ENCODE measurements at places on chromosomes 11 and 22.

GRCh38 chr11:116690611-116691010, 82.2 kb downstream of the BUD13 start:
- DNase-seq = no peak

DNA sequence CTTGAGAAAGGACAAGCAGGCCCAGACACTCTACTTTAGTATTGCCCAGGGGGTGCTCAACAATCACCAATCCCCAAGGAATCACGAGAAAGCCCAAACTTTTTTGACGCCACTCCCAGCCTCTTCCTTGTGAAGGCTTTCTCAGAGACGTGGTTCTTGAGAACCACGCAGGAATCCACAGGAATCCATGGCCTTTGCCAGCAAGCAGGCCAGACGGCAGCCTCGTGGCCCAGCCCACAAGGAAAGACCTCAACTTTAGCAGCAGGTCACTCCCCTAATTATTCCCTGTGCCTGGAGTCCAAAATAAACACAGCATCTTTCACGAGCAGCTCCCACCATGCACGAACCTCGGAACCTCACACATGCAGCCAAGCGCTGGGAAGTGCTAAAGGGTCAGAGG, 104.2 kb downstream of the WT1 start:
- no peak for DNase-seq

DNA sequence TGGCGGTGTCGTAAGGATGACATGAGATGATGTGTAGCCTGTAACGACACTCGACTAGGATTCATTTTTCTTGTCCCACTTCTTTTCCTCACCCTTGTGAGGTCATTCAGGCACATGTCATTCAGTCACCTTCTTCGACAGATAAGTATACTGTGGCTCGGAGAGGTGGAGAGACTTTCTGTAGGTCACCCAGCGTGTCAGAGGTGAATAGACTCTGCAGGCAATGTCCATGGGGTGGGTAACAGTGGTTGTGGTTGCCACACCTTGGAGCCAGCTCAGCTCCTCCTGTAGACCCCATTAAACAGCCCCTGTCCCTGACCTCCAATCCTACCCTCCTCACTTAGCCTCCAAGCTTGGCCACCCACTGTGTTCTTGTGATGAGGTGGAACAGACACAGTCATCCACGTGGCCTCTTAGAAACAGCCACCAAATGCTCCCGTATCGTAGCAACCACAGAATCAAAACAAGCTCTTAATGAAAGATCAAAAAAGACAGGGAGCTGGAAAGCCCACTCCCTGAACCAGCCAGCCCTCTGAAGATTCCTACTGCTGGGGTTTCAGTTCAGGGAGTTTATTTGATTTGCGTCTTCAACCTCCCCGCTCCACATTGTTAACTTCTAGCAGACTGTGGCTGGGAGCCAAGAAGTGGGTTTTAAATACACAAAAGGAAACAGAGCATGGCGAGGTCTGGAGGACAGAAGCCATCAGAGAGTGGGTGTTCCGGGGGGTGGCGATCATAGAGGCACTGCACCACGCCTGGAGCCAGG, 89.0 kb upstream of the GRK3 start:
- no peak for DNase-seq

- no peak for DNase-seq
These were observed 51.3 kb upstream of the FLI1 start for GRCh38 chr11:128642571-128642970.

- no peak for DNase-seq
These were observed 834.6 kb downstream of the TBC1D22A start for GRCh38 chr22:47597041-47597440.

GRCh38 chr11:117677729-117678310, 119.2 kb downstream of the DSCAML1 start:
- no peak for DNase-seq

DNA sequence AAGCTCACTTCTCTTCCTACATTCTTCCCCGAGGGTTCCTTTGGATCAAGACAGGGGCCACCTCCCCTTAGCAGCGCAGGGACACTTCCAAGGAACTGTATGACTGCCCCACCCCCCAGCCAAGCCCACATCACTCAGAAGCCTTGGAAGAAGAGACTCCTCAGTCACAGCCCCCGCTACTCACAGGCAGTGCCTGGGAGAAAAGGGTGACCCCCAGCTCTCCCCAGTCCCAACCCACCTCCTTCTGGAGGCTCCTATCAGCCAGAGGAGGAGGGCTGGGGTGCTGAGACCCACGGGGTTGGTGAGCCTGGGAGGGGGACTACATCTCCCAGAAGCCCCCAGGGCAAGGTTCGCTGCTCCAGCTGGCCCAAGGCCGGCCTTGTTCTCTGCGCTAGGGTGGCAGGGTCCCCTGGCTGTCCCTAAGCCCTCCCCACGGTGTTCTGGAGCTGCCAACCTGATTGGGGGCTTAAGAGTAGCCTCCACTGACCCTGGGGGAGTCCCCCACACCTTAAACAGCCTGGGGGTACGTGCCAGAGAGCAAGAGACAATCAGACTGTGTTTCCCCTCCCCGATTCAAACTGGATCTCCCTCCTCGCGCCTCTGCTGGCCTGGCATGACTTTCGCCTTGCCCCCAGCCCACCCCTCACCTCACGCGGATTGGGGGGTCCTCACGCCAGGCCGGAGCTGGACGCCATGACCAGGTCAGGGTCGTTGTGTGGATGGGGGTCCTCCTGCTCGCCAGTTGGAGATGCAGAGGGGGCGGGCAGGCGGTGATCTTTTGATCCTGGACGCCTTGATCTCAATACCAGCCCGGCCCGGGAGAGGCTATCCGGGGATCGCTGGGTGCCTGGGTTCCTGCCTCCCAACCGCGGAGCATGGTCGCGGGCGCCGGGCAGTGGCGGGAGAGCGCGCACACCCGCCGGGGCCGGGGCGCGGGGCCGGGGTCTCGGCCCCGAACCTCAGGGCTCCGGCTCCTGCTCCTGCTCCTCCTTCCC, 838 bp downstream of the BCL9L start:
- DNase-seq = no peak

- DNase-seq = no peak
These were observed 624 bp upstream of the B4GALNT4 start for GRCh38 chr11:368414-369335.

GRCh38 chr11:115893461-115894099, 389.4 kb upstream of the CADM1 start:
- DNase-seq = no peak

GRCh38 chr22:35330258-35330861, 30.7 kb downstream of the TOM1 start:
- DNase-seq = no peak

- DNase-seq = no peak
These were observed 47.1 kb downstream of the INSC start for GRCh38 chr11:15161790-15162189.

- no peak for DNase-seq
These were observed 38.7 kb downstream of the BARX2 start for GRCh38 chr11:129414144-129414872.

- no peak for DNase-seq
These were observed 46.0 kb downstream of the CNTN5 start for GRCh38 chr11:99066618-99067317.

GRCh38 chr11:25733777-25734176, 598.2 kb upstream of the ANO3 start:
- DNase-seq = no peak

- no peak for DNase-seq
These were observed 90.7 kb downstream of the FAM76B start for GRCh38 chr11:95698676-95699557.

- no peak for DNase-seq
These were observed 414.1 kb upstream of the DDI1 start for GRCh38 chr11:103622296-103622695.

GRCh38 chr11:73204711-73205121, 13.4 kb upstream of the P2RY2 start:
- DNase-seq = no peak

GRCh38 chr22:50507421-50507990, at the start of gene LMF2:
LMF2 (minus strand) TSS chr22:50507702; CDS start chr22:50507675, 27 bp downstream.
- peak; percentile 100 for DNase-seq

DNA sequence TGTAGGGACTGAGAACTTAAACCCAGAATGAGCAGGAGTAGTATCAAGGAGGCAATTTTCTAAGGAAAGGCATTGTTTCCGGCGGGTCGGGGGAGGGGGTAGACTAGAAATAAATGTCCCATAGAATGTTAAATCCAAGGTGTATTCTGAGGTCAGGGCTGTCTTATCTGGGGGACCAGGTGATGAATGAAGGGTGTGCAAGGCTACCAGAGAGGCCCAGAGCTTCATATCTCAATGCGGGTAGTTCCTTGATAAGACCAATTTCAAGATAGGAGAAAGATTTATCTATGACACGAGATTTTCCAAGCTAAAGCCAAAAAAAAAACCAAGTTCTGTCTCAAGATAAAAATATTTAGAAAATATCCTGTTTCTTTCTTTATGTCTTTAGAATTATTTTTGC, 8.3 kb upstream of the RCE1 start:
- DNase-seq = no peak

DNA sequence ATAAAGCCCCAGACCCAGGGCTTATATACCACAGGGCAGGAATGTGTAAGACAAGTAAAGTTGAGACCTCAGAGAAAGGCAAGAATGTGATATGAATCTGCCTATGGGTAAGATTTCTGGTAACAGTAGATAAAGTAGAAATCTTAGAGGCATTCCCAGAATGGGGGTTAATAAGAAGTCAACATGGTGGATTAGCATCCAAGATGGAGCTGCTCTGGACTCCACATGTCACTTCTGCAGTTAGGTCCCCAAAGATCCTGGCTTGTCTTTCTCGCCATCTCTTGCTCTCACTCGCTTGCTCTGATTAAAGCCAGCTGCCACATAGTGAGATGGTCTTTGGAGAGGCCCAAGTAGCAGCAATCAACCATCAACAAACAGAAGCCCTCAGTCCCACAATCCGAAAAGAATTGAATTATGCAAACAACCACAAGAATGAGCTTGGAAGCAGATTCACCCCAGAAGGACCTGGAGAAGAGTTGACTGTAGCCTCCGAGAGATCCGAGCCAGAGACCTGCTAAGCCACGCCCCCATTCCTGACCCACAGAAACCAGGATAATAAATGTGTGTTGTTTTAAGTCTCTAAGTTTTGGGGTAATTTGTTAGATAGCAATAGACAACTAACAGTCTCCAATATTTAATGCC, 5.4 kb upstream of the C11orf86 start:
- no peak for DNase-seq

DNA sequence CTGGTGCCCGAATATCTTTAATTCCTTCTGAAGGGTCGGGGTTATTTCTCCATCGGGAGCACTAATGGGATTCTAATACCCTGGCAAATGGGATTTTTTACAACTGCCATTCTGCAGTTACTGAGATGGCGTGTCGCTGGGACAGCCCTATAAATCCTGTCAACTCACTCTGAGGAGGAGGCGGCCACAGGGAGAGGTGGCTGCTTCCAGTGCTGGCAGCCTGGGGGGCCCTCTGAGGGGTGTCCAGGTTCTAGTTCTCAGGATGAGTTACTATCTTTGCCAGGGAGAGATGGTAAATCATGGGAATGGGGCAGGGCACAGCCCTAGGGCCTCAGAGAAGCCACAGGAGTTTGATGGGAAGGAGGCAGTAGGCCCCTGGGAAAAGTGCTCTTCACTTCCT, 135.9 kb downstream of the NTM start:
- no peak for DNase-seq

- DNase-seq = no peak
These were observed 266.7 kb downstream of the TMEM135 start for GRCh38 chr11:87304412-87304811.

DNA sequence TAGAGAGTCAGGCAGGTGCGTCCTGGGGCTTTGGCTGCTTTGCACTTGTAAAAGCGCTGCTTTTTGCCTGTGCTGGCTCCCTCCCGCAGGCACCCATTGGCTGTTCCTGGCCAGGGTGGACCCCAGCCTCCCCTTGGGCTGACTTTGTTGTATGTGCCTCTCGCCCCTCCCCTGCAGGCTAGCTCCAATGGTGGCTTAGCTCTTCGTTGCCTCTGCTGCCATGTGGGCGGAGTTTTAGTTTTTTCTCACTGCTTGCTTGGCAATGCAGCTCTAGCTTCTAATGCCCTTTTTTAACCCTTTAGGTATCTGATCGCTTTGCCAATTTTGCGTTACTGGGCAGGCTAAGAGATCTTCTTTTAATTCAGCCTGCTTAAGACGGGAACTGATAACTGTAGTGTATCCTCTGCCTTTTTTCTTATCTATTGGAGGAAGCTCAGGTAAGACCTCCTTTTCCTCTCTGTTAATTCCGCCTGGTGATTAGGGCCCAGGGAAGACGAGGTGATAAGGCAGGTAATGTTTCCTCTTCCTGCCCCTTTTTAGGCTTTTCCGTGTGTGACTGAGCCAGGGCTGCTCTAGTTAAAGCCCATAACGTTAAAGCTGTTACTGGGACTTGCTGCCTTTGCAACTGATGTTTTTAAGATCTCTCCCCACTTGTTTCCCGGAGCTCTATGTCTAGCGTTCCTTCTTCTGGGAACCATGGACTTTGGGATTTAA, 11.7 kb upstream of the GLYATL1 start:
- no peak for DNase-seq

- no peak for DNase-seq
These were observed 9.4 kb downstream of the SIGIRR start for GRCh38 chr11:405323-405953.

GRCh38 chr11:101618709-101619108, 34.9 kb upstream of the TRPC6 start:
- DNase-seq = no peak

GRCh38 chr11:27242591-27242990, 120.4 kb downstream of the CCDC34 start:
- DNase-seq = no peak

DNA sequence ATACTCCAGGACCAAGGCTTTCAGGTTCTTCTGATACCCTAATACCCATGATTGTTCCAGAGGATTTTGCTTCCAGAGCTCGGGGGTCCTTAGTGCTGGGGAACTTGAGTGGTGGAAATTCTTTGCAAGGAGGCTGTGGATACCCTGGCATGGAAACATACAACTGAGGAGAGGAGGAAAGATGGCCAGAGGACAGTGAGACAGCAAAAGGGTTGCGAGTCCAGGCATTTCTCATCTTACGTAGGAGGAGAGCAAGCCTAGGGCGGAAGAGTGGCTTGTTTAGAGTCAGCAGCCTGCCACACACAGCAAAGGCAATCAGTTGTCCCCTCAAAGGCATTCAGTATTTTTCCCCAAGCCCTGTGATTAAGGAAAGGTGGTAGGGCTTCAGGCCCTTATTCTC, 73.5 kb downstream of the ADM start:
- DNase-seq = no peak

GRCh38 chr22:50696251-50696798, 23.7 kb downstream of the SHANK3 start:
- no peak for DNase-seq

DNA sequence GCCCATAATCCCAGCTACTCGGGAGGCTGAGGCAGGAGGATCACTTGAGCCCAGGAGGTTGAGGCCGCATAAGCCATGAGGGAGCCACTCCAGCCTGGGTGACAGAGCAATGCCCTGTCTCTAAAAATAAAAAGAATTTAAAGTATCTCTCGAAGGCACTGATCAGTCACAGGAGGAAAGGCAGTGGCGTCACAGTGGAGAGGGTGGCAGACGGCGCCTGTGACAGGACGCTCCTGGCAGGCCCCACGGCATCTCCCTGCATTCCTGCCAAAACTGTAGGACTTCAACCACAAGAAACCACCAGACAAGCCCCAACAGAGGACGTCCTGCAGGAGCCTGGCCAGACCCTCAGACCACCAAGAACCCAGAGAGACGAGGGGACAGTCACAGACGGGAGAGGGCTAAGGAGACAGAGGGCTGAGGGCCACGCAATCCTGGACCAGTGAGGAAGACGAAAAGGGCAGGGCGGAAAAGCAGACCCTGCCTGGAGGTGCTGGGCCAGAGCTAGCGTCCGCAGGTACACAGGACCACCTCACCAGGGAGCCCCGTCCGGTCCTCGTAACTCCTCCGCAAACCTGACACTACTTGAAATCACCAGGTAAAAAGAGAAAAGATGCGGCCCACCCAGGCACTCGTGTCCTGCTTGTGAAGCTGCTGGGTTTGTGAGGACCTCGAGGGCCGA, 5.9 kb downstream of the RNH1 start:
- no peak for DNase-seq
